Head of caudate nucleus (tissue), 42 donors: ENCODE measurements at places on chromosomes 12 and 14.

DNA sequence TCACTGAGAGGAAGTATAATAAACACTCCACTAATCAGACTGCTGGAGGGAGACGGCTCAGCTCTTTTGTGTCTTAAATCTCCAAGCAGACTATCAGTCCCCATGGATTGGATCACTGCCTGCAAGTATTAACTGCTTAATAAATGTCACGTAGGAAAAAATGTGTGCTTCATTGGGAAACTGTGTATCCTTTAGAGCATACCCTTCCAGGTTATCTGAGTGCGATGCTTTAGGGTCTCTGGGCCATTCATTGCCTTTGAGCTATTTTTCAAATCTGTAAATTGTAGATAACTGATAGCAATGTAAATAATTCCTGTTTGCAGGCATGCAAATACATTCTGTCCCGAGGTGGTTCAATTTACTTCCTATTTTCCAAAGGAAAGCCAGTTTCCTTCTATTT is 45.0 kb upstream of the VASH1 start:
- DNase-seq = no peak

DNA sequence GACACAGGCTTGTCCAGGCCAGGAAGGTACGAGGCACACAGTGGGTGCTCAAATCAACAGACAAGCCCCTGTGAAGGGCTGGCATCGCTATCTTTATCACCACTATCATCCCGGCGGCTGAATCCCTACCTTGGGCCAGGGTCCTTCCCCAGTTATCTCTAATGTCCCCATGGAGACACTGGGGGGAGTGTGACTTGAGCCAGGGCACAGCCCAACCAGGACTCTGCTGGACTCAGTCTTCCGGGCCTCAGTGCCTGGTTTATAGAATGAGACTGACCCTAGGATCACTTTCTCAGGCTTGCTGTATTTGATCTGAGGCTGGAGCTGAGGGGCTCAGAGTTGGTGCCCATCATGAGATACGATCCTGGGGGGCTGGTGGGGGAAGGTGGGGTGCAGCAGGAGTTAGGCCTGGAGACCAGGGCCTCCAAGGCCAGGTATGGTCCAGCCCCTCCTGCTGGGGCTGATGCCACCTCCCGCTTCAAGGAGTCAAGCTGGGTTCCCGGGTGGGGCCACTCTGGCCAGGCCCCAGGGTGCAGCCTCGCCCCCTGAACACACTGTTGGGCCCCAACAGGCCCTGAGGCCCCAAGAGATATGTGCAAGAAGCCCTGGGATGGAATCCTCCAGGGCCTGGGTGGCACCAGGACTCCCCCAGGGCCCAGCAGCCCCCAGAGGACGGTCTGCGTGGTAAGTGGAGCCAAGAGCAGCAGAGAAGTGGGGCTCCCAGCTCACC is 11.8 kb downstream of the BEGAIN start:
- no peak for DNase-seq

GRCh38 chr12:52513736-52514135 is 6.5 kb downstream of the KRT5 start:
- no peak for DNase-seq

DNA sequence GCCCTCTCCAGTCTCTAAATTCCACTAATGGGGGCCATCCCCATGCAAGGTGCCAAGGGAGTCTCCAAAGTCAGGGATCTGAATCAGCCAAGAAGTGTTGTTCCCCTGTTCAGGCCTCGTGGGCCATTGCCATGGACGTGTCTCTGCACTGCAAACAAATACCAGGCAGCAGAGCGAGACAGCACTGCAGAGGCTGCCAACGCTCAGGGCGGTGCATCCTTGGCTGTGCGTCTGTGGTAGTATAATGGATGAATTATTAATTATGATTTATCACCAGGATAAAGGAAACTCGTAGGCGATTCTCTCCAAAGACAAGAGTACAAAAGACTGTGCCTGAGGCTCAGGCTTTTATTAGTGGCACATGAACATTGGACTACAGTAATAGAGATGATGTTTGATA is 122.3 kb upstream of the NTF3 start:
- no peak for DNase-seq

- no peak for DNase-seq
Measured at GRCh38 chr14:97571866-97572555, 774.8 kb downstream of the VRK1 start.

DNA sequence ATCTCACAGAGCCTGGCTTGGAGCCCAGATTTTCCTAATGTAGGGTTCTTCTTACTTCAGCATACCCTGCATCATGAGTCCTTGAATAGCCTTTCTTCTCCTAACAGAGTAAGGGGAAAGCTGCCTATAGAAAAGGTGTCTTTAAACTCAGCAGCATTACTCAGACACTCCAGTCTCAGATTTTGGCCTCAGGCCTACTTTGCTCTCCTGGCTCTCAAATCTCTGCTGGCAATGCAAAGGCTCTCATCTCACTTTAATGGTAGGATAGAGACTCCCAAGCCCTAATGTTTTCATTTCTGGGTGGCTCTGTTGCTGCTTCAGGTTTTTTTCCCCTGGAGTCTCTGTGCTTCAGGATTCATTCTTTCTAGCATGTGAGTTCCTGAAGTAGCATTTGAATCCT is 9.1 kb upstream of the NKX2-8 start:
- no peak for DNase-seq

DNA sequence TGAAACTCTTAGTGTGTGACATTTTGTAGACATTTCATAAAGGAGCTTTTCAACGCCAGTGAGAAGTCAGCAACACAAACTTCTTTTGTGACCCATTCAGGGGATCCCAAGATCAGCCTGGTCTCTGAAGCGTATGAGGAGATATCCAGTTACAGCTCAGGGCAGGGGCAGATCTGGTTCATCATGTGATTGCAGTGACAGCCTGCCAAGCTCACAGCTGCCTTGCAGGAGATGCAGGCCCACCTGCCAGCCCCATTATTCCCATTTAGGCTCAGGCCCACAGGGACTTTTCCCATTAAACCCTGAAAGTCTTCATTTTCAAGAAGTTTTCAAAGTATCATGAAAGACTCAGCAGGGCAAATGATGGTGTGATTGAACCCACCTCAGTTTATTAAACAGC is 38.3 kb downstream of the SRGAP1 start:
- no peak for DNase-seq

DNA sequence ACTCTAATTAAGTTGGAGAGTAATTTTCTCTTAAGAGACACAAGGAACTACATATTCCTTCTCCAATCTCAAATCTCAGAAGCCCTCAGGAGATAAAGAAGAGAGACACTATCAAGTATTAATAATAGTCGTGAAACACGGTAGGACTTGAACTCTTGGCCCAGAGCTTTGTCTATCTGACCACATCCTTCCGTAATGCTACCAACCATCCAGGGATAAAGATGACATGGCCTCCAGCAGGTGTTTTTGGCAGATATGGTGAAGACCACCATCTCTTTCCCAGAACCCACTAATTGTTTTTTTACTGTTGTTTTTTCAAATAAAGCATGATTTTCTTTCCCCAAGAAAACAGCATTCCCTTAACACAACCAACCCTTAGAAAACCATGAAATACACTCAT is 3.4 kb downstream of the ZNF384 start:
- DNase-seq = no peak

GRCh38 chr12:108381787-108382436 is 42.8 kb upstream of the CMKLR1 start:
- DNase-seq = no peak

DNA sequence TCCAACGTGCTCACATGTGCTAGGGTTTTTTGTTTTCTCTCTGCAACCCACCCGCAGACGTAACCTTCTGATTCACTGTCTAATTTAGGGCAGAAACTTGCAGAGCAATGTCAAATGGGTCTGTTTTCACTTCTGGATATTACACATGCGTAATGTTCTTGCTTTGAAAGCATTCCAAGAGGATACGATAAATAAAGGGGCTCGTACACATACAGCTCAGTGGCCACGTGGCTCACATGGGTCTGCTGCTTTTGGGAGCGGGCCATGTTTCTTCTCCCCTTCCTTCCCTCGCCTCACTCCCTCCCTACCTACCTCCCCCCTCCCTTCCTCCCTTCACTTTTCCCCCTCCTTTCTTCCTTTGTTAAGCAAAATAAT is 23.4 kb downstream of the CACNA1C start:
- no peak for DNase-seq

GRCh38 chr12:6768437-6768914 is 2.3 kb downstream of the PTMS start:
- no peak for DNase-seq

GRCh38 chr12:53866727-53867126 is 71.9 kb upstream of the HOXC13 start:
- no peak for DNase-seq

DNA sequence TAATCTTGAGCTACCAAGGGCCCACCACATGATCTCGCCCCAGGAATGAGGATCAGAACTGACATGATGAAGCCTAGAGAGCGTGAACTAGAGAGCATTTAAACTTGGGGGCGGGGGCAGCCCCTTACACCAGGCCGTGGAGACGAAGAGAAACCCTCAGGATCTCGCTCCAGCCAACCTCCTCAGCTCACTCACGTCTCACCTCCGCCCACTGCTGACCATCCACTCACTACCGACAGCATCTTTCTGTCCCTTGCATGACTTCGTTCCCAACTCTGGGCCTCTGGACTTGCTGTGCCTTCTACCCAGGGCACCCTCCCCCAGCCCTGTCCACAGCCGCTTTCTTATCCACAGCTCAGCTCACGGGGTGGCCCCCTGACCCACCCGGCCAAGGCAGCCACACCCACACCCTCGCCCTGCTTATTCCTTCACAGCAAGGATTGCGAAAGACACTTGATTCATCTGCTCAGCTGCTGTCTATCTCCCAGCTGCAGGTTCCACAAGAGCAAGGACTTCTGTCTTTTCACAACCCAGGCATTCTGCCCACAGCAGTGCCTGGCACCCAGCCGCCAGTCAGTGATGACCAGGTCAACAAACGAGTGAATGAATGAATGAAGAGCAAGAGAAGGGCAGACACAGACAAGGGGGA is 6.4 kb downstream of the STX2 start:
- DNase-seq = no peak

- DNase-seq = no peak
Measured at GRCh38 chr12:93497456-93497855, 30.1 kb downstream of the MRPL42 start.
